ENCODE measurements at places on chromosomes 2 and 18.

DNA sequence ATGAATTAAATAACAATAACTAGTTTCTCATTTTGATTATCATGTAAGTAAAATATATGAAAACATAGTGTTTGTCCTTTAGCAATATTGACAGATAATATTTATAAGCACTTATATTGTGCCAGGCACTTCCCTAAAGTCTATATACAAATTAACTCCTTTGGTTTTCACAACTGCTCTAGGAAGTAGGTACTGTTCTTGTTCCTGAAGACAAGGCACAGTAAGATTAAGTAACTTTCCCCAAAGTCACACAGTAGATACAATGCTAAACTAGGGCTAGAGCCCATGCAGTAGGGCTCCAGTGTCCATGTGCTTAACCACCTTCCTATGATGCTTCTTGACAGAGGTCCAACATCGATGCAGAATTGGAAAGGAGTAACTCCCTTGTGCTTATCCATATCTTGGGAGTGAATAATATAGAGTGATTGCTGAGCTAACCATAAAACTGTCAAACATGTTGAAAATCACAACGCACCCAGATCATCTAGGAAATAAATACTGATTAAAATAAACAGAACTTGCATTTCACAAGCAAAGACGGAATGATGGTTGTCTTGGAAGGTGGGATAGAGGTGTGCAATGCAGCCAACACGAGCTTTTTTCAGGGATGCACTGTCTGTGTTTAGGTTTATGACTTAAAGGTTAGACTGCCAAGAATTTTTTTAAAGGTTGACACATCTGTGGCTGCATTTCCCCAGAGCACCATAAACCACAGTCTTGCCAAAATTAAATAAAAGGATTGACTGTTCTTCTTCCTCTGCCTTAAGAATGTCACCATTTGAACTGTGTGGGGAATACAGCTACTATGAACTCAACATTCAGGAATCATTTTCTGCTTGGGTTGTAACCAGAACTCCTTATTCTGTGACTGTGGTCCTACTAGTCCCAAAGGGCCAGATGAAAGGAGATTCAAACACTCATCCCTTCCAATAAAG lies 80.8 kb downstream of the ANKRD44 start:
- DNase-seq = no peak

DNA sequence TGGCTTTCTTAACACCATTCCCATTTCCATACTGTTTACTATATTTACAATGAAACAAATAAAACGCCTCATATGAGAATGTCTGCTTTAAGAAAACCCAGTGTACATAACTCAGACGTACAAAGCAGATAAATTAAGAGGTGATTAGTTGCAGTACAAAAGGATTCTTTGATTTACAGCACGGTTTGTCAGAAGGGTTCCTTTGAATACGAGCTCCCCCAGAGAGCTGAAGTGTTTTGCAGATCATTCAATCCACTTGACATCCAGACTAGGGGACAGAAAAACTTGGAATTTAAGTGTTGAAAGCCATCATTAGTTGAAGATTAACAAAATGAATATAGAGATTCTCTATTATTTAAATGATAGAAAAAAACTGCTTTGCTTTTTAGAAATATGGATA lies 72.5 kb downstream of the RAPGEF4 start:
- DNase-seq = no peak

GRCh38 chr18:72908181-72908580 lies 40.4 kb upstream of the NETO1 start:
- no peak for DNase-seq

GRCh38 chr2:9110346-9110884 lies 96.2 kb upstream of the ASAP2 start:
- DNase-seq = no peak

- DNase-seq = no peak
Observed at GRCh38 chr18:61400716-61401115, 67.5 kb downstream of the CDH20 start.

DNA sequence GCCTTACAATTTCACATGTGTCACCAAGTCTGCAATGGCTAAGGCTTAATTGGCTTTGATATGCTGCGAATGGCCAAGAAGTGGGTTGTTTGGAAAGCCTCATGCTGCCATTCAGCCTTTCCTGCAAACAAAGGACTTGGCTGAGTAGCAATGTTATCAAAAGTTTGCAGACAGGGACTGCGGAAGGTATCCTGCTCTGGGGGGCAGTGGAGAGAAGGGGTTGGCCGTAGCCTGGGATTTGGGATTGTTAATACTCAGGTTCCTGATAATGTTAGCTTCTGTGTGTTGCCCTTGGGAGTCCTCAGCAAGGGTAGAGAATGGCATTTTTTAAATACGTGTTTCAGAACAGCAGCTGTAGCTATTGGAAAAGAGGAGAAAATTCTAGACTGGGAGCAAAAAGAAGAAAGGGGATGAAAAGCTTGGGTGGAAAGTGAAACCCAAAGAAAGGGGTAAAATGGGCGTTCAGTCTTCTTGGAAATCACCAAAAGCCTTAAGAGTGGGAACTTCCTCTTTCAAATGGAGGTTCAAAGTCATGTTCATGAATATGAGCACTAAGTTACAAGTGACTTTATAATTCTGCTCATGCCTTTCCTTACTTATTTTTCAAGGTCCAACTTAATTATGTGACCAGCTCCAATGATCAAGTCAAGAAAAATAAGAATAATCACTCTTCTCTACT lies 325.1 kb downstream of the RNF144A start:
- no peak for DNase-seq

GRCh38 chr2:160271171-160272086 lies 71.4 kb upstream of the ITGB6 start:
- no peak for DNase-seq

- DNase-seq = no peak
Observed at GRCh38 chr2:150732064-150732463, 244.6 kb upstream of the RND3 start.

- no peak for DNase-seq
Observed at GRCh38 chr2:183195998-183196409, 71.8 kb downstream of the NUP35 start.

DNA sequence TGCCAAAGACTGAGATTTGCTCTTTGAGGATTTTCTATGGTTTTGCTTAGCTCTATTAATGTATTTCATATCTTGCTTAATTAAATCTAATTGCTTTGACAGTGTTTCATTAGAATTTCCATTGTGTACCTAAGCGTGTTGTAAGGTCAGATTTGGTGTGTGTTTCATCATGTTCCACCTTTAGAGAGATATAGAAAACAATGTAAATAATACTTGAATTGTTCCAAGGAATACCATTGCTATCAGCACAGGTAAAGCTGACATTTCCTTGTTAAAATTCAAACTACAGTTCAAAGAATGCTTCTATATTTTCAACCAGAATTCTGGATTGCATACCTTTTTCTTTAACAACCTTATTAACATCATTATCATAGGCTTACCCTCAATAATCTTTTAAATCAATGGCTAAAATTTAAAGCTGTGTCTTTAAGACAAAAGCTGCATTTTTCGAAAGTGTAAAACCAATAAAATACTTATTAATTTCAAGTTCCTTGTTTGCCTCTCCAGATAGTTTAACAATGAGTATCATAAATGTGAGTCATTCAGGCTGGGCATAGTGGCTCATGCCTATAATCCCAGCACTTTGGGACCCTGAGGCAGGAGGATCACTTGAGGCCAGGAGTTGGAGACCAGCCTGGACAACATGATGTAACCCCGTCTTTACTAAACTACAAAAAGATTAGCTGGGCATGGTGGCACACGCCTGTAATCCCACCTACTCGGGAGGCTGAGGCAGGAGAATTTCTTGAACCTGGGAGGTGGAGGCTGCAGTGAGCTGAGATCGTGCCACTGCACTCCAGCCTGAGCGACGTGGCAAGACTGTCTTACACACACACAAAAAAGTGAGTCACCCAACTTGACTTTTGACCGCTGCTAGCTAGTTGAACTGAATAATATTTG lies 188.0 kb upstream of the PKDCC start:
- DNase-seq = no peak

DNA sequence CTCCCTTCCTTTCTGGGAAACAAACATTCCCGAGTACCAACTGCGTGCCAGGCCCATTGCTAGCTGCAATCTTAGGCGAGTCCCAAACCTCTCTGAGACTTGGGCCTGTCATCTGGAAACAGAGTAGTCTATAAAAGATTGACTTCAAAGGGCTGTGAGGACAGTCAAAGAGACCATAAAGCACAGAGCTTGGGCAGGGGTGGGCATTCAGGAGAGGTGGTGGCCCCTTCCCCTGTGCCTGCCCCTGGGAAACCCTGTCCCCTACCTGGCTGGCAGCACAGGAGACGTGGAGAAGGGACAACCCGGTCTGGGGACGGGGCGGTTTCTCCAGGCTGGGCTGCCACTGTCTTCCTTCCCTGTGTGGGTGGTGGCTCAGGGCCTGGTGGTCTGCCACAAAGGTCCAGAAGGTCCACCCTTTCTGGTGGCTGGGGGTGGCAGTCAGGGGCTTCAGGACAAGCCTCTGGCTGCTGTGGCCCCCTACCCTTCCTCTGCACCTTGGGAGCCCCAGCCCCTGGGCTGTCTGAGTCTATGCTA lies 33.9 kb upstream of the FOSL2 start:
- no peak for DNase-seq

DNA sequence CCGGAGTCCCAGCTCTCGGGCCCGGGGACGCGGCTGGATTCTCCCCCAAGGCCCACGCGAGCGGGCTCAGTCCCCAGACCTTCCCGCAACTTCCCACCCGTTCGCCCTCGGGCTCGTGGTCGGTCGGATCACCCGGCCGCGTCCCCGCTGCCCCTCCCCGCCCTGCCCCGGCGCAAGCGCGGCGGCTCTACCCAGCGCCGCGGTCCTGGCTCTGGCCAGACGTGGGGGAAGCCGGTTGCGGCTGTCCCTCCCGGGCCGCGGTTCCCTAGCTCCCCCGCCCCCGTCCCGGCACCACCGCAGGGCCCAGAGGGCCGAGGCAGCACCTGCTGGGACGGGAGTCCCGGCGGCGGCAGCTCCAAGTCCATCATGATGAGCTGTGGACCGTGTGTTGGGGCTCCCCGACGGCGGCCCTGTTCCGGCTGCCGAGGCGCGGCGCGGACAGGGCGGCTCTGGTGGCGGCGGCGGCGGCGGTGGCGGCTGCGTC lies 276 bp downstream of the NFE2L2 start:
- DNase-seq = no peak

GRCh38 chr2:237199577-237199976 lies 113.9 kb downstream of the COPS8 start:
- no peak for DNase-seq

- no peak for DNase-seq
Observed at GRCh38 chr18:8174771-8175170, 434.5 kb upstream of the RAB12 start.

DNA sequence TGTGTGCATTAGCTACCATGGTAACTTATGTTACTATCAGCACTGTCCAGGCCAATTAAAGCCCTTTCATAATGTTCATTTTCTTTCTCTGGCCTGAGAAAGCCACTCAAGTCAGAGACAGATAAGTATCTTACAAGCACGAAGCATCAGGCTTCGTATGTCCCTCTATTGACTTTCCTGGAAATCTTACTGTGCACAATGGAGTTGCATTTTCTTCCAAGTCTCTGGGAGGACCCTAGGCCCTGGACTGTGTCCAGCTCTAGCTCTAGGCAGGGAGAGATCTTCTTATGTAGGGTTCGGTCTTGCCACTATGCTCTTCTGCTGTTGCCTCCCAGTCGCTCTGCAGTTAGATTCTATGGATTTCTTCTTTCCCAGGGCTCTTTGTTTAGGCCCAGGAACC lies 40.0 kb upstream of the ITGA6 start:
- no peak for DNase-seq

DNA sequence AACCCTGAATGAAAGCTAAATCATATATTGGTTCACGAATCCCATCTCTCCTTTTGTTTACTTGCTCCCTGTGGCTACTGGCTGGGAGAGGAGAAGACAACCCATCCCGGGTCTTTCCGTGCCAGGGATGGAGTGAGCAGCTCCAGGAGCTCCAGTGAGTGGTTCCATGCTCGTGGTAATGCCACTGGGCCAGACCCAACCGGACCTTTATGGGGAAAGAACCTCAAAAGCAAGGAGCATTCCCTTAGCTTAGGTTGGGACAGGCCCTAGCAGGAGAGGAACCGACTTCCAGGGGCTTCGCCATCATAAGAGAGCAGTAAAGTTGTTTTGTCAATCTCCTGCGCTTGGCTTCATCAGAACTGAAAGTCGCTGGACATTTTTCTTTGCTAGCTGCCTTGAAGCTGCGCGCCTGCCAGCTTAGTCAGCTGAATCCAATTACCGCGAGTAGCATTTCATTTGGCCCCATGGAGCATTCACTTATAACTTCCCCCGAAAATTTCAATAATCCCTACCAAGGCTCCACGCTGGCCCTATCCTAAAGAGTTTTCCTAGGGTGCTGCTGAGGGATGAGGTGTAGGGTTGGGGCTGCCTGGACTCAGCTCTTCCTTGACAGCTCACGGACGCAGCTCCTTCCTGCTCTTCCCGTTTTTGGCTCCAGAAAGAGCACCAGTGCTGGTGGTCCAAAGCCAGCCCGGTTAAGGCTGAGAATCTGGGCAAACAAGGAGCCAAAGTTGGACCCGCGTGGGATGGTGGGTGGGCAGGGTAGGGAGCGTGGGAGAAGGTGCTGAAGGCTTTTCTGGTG lies 4.9 kb downstream of the HOXD3 start:
- DNase-seq = no peak

Data from activated CD8-positive, alpha-beta memory T cell treated with anti-CD3 and anti-CD28 coated beads for 1 hour (primary cell).